ENCODE measurements at places on chromosomes 3 and 15.

DNA sequence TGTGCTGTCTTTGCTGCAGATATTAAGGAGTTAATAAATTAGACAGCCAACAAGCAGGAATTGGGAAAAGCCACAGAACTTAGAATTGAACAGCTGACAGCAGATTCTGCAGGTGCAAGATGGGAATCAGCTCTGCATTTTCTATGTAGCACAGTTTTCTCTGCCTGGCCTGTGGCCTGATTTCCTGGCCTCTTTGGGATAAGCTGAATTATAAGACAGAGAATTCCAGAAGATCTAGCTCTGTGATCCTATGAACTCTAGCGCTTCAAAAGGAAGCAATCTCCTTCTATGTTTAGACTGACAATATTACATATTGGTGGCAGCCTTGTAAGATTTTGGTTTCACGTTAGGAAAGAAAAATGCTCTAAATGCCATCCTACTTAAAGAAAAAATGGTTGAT lies 24.0 kb upstream of the SOX2 start:
- no peak for DNase-seq

GRCh38 chr3:127760361-127760760 lies 62.0 kb downstream of the MGLL start:
- DNase-seq = no peak

GRCh38 chr15:71278989-71279756 lies 163.9 kb downstream of the THSD4 start:
- DNase-seq = no peak

GRCh38 chr15:100143378-100143777 lies 198.4 kb downstream of the ADAMTS17 start:
- DNase-seq = no peak

GRCh38 chr15:57152133-57152532 lies 224.2 kb upstream of the CGNL1 start:
- DNase-seq = no peak

GRCh38 chr3:123745184-123745855 lies 138.8 kb downstream of the MYLK start:
- no peak for DNase-seq

DNA sequence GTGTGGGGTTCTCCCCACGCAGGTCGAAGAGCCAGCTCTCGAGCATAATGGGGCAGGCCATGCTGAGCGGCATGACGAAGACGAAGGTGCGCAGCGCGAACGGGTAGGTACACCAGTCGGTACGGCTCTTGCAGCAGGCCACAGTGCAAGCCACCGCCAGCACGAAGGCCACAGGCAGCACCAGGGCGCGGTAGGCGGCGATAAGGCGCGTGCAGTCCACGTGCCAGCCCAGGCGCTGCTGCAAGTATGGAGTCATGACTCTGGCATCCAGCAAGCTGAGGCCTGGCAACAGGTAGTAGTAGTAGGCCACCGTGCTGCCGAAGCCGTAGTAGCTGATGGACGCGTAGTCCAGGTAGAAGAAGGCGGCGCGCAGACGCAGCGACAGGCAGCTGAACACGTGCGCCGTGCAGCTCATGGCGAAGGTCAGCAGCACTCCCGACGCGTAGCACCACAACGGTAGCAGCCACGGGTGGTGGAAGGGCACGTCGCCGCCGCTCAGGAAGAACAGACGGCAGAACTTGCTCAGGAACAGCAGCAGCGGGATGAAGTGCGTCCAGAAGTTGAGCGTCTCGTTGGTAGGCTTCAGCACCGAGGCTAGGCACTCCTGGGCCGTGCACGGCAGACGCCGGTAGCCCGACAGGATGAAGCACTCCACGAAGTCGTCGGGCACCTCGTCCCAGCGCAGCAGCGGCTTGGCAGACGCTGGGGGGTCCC lies 797 bp downstream of the PAQR9 start:
- DNase-seq = no peak

DNA sequence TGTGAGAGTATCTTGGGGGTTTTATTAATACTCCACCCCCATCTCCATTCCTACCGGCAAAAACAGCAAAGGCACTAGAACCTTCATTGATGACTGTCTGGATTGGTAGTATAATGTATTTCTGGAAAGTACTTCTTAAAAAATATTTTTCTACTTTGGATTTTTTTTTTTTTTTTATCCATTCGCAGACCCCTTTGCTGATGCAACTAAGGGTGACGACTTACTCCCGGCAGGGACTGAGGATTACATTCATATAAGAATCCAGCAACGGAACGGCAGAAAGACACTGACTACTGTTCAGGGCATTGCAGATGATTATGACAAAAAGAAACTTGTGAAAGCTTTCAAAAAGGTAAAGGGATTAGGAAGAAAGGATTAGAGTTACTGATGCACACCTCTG lies 1.2 kb downstream of the EIF1B start:
- no peak for DNase-seq

DNA sequence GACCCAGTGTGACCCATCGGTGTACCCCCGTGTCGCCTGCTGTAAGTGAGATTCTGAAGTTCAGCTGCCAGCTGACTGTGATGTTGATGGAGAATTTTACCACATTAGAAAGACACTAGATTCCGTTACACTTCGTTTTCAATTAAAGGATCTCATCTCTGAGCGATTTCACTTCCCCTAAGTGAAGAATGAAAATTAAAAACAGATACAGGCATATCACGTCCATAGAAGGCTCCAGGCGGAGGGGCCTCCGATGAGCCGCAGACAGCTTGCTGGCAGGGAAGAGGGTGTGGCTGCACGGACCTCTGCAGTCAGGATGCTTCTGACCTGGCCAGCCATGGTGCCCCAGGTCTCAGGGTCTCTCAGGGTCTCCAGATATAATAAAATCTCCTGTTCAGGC lies 6.6 kb upstream of the CPN2 start:
- no peak for DNase-seq

DNA sequence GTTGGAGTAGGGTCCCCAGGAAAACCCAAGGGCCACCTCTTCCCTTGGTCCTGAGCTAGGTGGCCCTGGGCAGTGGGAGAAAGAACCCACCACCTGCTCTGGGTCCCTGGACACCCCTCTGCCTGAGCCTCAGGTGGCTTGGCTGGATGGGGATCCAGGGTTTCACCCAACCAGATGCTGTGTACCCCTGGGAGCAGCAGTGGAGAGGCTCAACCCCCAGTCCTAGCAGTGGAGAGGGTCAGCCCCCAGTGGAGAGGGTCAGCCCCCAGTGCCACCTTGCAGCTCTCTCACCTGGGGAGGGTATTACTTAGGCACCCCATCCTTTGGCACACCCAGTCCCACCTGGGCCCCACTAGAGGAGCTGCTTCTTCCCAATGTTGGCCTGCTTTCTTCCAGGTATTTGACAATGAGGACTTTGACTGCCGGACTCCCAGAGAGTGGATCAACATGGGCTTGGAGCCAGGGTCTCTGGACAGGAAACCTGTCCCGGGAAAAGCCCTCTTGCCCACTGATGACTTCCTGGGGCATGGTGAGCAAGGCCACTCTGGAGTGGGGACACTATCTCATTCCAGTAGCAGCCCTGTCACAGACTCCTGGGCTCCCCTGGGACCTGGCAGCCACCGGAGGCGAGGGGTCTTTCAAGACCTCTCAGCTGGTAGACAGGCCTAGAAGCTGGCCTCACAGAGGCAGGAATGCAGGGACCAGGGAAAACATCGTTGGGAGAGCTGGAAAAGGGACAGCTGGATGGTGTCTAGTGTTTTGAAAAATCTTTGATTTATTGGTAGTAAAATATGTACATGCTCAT lies 11.6 kb downstream of the DNAH1 start:
- DNase-seq = no peak

- no peak for DNase-seq
These were observed 28.9 kb downstream of the PLA2G4D start for GRCh38 chr15:42065468-42065867.

- DNase-seq = no peak
These were observed 18.4 kb upstream of the RPLP1 start for GRCh38 chr15:69434238-69434637.

- peak; percentile 6 for DNase-seq
These were observed 263.6 kb upstream of the HES1 start for GRCh38 chr3:193872265-193872753.

DNA sequence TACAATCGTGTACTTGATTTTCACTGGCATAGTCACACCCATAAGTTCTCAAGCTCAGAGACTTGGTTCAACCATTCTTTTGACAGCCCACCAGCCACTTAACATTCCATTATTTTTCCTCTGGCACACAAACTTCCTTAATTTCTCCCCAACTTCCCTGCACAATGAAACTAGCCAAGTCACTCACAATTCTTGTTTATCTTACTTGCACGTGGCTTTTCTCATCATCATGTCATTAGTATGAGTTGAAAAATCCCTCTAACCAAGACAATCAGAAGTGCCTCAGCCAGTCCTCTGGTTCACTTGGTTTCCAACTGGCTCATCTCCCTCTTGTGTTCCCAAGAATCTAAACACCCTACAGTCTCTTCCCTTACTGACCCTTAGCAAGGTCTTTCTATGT lies 110.5 kb upstream of the PTPRG start:
- DNase-seq = no peak

DNA sequence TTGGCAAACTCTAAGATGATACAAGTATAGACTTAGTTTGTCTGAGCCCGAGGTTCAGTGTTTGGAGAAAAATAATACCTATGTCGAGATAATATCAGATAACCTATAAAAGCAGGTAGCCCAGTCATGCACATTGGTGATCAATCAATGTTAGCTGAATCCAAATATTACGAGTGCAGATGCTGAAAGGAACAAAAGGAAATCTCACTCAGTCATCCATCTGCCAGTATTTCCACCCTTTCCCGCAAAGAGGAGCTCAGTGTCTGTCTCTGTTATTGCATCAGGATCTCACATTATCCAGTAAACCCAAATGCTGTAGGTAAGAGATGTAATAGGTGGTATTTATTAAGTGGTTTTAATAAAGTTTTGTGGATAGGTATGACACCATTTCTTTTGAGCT lies 251.2 kb upstream of the CTDSPL start:
- no peak for DNase-seq

DNA sequence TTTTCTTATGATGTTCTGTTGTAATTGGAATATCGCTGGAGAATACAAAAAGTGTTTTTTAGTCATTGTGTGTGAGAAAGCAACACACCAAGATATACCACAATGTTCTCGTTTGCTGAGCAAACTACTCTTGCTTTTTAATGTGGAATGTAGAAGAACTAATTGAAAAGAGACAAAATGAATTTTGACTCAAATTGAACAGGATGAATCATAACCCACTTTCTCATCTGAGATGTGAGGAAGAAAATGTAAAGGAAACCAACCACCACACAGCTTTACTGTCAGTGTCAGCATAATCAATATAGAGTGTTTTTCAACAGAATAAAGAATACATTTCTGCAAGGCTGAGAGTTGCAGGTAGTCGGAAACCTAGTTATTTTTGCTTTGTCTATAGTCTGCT lies 448.8 kb upstream of the TPRG1 start:
- DNase-seq = no peak

GRCh38 chr3:72185549-72186399 lies 400.8 kb upstream of the PROK2 start:
- DNase-seq = peak; percentile 35

- no peak for DNase-seq
These were observed 65.3 kb upstream of the ZNF280D start for GRCh38 chr15:56798639-56799038.

DNA sequence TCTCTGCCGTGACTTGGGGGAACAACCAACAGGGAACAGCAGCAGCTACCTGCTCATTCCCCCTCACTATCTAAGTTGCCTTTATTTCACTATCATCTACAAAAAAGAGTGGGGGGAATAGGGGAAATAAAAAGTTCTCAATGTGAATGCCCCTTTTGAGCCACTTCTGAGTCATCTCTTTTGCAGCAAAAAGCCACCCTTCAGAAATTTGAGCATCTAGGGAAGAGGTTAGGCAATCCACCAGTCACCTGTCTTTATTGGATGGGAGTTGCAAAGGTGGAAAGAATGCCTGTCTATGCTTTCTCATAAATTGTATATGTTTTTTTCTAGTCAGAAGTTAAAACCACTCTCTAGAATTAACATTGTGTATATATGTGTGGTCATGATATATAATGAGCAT lies 41.1 kb downstream of the GPD1L start:
- DNase-seq = no peak

GRCh38 chr3:173789530-173790162 lies 392.1 kb downstream of the NLGN1 start:
- no peak for DNase-seq

DNA sequence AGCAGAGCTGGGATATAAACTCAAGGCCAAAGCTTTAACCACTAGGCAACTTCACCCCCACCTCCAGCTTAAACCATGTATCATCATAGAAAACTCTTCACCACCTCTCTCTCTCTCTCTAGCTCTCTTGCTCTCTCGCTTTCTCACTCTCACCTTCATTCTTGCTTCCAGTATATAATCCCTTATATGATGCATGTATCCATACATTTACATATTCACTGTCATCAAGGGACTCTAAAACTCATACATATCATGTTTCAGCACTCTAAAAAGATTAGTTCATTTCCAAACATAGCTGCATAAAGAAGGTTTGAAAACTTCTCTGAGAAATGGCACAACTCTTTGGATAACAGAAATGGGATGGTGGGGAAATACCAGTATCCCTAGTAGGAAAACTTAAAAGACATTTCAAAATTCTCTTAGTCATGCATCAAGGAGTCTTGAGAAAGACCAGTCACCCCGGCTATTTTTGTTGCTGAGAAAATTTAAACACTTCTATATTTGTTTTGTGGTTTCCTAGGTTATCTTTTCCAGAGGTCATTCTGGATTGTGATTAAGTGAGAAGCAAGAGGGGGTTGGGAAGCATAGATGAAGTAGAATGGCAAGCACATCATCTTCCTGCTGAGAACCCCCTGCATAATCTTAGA lies 447.8 kb upstream of the THBS1 start:
- no peak for DNase-seq

DNA sequence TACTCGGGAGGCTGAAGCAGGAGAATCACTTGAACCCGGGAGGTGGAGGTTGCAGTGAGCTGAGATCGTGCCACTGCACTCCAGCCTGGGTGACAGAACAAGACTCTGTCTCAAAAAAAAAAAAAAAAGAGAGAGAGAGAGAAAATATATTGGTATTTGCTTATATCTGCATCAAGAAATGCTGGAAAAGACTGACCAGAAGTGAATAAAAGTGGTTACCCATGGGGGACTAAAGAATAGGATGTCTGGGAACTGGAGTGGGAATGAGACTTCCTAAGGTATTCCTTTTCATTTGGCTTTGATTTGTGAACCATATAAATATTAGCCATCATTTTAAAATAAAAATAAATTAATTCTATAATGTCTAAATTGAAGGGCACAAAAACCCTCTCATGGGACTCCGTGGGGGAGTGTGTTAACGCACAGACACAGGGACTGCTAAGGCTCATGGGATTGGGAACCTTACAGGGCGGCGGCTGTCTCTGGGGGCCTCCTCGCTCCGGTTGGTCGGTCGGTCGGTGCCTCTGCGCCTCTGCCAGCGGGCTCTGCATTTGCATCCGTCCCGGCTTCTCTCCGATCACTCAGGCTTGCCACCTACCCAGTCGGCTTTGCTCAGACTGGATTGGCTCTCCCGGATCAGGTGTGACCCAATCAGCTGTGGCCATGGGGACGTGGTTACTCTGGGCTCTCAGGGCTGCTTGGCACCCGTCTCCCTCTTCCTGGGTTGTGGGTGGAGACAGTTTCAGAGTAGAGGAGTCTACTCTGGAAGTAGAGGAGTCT lies 12.7 kb upstream of the TSPAN3 start:
- DNase-seq = peak; percentile 52

- DNase-seq = no peak
These were observed 123.8 kb upstream of the DAZL start for GRCh38 chr3:16728770-16729745.

Data from stimulated activated CD4-positive, alpha-beta T cell treated with anti-CD3 and anti-CD28 coated beads, Interleukin-12 subunit alpha, Interleukin-12 subunit beta, amount 100 ng/mL, for 48 hours (primary cell).